Putamen (tissue), 1 donor: ENCODE measurements at places on chromosomes 11 and 22.

GRCh38 chr11:36249246-36249645 is 40.0 kb downstream of the COMMD9 start:
- DNase-seq, result no peak

- no peak for DNase-seq
Measured at GRCh38 chr11:33545931-33546330, 154.7 kb downstream of the C11orf91 start.

- no peak for DNase-seq
Measured at GRCh38 chr22:48950151-48950915, 877.3 kb downstream of the BRD1 start.

DNA sequence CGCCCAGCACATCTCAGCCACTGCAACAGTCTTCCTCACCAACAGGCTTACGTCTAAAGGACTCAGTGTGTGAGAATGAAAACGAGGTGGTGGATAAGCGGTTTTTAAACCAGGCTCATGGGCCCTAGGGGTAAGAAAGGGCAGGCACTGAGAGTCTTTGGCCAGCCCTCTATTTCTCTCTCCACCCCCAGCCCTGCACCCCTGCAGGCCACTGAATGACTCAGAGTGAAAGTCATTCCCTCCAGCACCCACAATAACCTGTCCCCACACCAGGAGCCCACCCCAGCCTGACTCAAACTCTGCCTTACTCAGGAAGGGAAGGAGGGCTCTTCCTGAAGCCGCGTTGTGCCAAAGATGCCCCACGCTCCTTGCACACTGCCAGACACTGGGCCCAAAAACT is 72.0 kb downstream of the LARGE1 start:
- DNase-seq, result no peak

DNA sequence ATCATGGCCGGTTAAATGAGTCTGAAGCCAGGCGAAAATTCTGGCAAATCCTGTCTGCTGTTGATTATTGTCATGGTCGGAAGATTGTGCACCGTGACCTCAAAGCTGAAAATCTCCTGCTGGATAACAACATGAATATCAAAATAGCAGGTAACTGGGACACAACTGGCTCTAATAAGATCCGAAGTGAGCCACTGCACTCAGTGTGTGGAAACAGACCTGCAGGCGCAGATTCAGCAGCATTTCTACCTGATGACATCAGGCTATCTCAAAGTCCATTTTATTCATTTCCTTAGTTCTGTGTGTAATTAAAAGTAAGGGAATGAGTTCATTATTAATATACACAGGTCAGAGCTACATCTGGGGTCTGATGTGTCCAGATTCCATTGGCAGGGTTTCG is 78.2 kb downstream of the PPP2R1B start:
- DNase-seq, result no peak
